ENCODE measurements at places on chromosomes 2 and 18.
A peak's percentile ranks its signal among the peaks of the same experiment; 100 is the strongest.

- peak; percentile 67 for DNase-seq
Measured at GRCh38 chr2:219689676-219690628, 62.5 kb downstream of the SLC4A3 start.

GRCh38 chr2:38690499-38691420, 24.8 kb downstream of the GALM start:
- DNase-seq = peak; percentile 28

DNA sequence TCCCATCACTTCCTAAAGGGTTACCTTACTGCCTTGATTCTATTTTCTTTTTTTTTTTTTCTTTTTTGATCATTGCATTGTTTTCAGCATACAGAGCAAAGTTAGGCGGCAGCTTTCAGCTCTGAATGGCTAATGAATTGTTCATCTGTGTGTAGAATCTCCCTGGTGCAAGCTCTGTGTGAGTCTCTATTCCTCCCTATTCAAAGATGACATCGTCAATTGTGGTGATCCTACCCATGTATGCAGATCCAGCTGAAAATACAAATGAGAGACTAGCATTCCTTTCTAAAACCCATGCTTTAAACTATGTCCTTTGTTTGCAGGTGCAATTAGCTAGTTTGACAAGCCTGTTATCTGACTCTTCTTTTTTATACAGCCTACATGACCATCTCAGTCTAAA, 539.0 kb downstream of the ARHGAP15 start:
- no peak for DNase-seq

DNA sequence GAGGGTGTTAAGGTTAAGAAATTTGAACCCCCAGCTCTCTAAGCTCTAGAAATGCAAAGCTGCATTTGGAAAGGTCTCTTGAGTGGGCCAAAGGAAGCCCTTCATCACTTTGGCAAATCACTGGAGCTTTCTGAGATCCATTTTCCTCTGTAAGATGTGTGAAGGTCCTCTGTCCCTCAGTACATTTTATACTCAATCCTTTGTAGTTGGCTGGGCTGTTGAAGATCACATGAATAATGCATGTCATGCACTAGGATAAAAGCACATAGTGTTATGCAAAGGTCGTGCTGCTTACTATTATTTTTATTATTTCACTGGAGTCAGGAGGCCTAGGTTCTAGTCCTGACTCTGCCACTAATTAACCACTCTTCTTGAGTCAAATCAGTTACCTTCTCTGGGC, 124.9 kb downstream of the FSHR start:
- DNase-seq = no peak

DNA sequence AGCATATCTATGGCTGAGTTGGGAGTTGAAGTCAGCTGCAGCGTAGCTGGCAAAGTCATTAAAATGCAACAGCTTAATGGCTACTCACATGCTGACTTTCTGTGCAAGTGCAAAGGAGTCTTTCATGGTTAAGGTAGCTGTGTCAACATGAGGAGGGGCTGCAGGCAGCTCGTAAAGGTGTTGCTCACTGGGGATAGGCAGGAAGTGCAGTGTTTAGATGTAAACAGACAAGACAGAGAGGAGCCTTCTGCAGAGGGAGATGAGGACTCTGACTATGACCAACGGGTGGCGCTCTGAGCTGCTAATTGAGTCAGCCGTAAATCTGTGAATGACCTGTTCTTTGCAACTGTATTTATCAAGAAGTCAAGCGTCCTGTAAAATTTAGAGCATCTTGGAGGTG, 22.3 kb upstream of the CAVIN2 start:
- no peak for DNase-seq

GRCh38 chr2:206836722-206837121, 71.3 kb downstream of the FASTKD2 start:
- DNase-seq = no peak

DNA sequence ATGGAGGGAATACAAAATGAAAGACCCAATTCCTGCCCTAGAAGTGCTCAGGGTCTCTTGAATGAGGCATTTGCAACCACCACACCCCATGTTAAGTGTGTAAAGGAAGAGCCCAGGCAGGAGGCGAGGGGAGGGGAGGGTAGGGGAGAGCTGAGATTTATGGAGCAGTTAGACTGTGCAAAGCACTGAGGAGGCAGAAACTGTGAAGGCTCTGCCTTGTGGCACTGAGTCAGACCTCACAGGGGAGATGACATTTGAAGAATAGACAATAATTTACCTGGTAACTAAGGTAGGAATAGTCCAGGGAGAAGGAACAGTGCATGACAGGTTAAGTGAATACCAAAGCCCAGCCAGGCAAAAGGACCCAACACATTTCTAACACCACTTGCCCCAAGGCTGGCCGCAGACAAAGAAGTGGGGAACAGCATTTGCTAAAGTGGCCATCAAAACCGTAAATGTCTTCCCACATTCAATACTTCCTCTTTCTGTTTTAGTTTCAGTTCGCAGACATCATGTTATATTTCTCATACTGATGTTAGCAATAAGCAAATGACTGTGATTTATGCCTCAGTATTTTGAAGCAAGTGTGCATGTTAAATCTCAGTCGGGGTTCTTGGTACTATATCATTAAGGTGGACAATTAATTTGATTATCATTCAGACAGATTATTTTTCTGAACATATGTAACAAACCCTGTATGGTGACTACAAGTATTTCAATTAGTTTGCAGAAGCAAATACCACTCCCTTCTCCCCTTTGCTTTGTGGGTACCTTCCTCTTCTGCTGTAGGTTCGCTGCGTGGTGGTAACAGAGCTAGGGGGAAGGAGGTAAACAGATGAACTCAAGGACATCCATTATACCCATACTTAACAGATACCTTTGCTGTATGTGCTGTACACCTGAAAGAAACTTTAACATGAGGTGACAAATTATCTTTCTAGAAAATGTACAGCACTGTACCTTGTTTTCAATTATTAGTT, 27.5 kb downstream of the CDH20 start:
- peak; percentile 30 for DNase-seq

DNA sequence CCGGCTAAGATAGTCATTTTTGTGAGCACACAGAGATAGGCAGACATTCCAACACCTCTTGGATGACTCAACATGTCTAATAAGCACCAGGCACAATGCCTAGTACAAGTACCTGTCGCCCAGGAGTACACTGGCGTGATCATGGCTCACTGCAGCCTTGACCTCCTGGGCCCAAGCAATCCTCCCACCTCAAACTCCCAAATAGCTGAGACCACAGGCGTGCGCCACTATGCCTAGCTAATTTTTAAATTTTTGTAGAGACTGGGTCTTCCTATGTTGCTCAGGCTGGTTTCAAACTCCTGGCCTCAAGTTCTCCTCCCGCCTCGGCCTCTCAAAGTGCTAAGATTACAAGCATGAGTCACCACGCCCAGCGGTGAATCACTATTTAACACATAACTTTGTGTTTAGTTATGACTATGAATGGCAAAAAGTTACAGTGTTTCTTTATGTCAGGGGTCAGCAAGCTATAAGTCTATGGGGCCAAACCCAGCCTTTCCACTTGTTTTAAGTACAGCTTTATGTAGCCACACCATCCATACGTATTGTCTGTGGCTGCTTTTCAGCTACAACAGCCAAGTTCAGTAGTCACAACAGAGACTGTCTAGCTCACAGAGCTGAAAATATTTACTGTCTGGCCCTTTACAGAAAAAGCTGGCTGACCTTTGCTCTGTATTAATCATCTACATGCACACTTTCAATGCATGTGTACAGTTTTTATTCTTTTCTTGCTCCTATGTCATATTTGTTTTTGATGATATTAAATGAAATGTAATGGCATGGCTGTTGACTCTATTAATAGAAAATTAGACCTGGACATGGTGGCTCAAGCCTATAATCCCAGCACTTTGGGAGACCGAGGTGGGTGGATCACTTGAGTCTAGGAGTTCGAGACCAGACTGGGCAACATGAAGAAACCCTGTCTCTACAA, 18.7 kb downstream of the ORC2 start:
- DNase-seq = peak; percentile 49

DNA sequence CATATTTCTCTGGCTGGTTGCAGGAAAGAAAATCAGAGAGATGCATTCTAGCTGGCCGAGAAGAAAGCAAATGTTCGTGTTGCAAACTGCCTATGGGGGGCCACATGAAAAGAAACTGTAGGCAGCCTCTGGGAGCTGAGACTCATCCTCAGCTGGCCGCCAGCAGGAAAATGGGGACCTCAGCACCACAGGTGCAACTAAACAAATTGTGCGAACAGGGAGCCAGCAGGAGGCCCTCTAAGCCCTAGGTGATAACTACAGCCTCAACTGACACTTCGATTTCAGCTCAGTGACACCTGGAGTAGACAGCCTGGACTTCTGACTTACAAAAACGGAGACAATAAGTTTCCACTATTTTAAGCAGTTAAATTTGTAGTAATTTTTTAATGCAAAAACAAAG, 107.3 kb downstream of the DTNB start:
- DNase-seq = no peak

DNA sequence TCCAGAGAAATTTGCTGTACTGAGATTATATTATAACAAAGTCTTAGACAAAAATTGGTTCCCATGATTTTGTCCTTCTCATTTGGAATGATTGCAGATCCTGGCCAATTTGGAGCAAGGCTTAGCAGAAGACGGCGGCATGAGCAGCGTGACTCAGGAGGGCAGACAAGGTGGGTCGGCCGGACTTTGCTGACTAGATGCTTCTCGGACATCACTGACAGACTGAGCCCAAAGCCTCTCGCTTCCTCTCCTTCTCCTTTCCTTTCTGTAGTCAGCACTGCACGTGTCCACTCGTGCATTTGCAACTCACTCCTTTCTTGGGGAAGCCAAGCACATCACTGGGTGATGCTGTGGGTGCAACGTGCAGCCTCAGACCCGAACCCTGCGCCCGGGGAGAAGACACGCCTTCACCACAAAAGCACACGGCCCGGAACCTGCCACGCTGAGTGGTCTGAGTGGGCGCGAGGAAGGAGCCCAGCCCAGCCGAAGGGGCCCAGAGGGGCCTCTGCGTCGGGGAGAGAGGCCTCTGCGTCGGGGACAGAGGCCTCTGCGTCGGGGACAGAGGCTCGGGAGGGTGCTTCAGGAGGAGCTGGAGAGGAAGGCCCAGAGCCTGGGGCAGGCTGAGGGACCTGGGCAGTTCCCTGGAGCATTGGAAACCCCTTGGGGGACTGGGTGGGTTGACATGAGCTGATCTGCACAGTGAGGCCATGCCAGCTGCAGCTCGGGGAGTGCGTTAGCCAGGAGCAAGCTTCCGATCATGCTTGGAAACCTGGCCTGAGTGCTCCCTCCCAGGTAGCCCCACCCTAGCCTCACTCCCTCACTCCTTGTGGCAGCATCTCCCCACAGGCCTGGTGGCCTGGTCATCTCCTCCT, 61.6 kb downstream of the ADI1 start:
- no peak for DNase-seq

DNA sequence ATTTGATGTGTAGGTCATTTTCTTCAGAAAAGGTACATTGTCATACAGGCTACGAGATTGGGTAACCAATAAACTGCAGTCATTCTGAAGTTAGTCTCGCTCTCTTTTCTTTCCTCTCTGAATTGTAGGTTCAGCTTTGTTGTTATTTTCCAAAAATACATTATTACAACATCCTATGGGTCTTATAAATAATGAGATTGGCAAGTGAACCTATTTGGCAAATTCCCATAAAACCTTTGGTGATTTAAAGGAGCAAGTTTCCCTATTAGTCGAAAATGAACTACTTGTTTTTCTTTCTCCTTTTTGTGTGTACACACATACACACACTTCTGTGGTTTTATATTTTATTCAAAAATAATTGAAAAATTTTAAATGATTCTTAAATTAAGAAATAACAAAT, 67.0 kb downstream of the ARHGAP28 start:
- no peak for DNase-seq

DNA sequence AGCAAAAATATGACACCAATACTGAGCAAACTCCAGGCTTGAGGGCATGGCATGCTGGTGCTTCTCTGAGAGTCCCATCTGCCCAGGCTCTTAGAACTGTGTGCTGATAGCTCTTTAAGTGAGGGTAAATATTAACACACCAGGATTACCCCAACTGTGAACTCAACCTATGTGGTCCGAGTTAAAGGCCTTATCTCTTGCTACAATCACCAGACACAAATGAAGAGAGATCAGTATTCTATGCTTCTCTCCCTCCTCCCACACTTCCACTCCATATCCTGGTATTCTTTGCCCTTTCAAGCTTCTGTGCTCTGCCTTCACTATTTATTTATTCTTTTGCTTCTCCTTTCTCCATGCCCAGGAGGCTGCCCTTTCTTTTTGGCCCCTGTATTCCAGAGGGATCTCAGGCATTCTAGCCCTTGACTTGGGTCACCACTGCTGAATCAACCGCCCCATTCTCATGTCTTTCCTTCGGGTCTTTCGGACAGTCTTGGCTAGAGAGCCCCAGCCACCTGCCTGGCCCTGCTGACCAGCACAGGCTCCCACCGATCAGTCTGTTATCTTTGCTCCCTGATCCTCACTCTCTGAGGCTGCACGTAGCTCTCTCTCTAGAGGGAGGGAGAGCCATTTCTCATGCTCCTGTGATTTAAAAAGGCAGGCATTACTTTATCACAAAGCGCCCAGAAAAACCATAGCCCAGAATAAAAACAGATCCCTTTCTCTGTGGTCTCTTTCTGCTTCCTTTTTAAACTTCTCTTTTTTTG, 17.2 kb upstream of the HK2 start:
- no peak for DNase-seq

GRCh38 chr18:2918761-2919550, 72.2 kb downstream of the EMILIN2 start:
- no peak for DNase-seq

DNA sequence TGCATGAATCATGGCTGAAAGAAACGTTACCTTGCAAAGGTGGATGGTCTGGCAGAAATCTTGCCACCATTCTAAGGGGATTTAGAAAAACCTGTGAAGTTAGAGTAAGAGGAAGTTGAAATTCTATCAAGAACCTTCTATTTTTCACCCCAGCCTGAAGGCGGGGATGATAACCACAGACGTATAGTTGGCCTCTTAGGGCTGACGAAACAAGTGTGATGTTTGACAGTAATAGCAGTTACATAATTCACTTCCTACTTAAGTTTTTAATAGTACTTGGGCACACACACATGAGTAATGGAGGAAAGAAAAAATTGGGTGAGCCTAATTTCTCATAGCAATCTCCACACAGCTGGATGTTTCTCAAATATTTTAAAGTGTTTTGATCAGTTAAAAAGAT, 336.6 kb upstream of the SALL3 start:
- DNase-seq = peak; percentile 90

DNA sequence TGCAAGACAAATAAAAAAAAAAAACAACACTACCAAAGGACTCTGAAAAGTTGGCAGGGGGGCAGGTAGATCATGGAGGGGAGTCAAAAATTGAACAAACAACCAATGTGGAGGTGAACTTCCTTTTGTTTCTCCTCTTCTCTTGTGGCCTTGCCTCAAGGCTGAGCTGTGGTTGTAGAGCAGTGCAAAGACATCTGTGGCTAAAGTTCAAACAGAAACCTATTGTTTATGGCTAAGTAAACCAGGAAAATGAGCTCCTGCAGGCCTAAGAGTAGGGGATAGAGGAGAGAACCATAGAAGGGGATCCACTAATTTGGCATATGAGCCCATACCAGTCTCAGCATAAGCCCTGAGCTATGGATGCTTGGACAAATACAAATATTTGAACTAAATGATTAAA, 40.2 kb upstream of the EGR4 start:
- no peak for DNase-seq

GRCh38 chr2:207706936-207707860, 4.2 kb upstream of the CCNYL1 start:
- no peak for DNase-seq

Measured in suppressor macrophage treated with lipopolysaccharide for 1 hour (primary cell).